ENCODE measurements at places on chromosomes 13 and 19. TPM values are rescaled to one million over a fixed set of nuclear protein-coding genes. Genes with fewer than 3 reads are reported as not detected.

- DNase-seq: no peak
Observed at GRCh38 chr13:23323946-23324709, 109.4 kb downstream of the SACS start.

DNA sequence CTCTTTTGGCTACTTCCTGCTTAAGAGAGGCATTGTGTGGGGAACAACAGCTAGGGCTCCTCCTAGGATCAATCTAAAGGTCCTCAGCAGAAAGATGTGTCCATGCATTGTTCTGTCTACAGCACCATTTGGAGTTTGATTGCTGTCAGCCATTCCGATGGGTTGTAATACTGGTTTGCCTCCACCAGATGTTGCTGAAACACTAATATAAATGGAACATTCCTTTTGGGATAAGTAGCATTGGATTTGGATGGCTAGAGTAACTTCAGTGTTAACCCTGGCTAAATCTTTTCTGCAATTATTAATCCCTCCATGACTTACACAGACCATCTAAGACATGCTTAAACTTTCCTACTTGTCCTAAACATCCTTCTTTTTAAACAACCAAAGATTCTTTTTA, 104.2 kb downstream of the TDRD3 start:
- DNase-seq: no peak

- DNase-seq: no peak
Observed at GRCh38 chr13:34722922-34723321, 219.1 kb upstream of the NBEA start.

DNA sequence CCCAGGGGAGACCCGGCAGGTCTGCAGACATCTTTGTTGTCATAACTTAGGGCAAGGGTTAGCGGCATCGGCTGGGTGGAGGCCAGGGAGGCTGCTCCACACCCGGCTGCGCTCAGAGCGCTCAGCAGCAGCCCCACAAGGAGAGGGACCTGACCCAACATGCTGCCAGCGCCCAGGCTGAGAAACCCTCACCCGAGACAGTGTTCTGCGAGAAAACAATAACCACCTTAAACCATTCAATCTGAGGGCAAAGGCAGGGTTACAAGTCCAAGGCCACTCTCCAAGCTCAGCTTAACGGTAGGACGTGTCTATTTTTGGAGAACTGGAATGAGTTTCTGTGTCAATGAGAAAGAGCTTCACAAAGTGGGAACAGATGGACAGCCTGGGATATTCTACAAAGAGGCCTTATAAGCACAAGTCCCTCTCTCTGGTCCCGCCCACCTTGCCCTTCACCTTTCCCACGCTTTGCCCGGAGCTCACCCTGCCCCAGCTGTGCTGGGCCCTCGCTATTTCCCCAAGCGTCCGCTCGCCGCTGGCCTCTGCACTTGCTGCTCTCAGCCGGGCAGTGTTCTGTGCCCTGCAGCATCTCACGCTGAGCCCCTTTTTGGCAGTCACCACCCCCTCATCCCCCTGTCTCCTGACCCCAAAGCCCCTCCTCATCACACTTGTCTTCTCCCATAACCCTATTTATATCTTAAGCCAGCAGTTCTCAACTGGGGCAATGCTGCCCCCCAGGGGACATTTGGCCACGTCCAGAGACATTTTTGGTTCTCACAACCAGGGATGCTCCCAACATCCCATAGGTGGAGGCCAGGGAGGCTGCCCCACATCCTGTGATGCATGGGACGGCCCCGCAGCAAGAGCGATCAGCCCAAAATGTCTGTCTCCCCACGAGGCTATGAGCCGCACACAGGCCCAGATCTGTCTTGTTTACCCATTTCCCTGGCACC, 17.6 kb downstream of the PPP1R12C start:
- no peak for DNase-seq

- DNase-seq: peak; percentile 40
Observed at GRCh38 chr19:5719274-5719960, 529 bp downstream of the LONP1 start.

DNA sequence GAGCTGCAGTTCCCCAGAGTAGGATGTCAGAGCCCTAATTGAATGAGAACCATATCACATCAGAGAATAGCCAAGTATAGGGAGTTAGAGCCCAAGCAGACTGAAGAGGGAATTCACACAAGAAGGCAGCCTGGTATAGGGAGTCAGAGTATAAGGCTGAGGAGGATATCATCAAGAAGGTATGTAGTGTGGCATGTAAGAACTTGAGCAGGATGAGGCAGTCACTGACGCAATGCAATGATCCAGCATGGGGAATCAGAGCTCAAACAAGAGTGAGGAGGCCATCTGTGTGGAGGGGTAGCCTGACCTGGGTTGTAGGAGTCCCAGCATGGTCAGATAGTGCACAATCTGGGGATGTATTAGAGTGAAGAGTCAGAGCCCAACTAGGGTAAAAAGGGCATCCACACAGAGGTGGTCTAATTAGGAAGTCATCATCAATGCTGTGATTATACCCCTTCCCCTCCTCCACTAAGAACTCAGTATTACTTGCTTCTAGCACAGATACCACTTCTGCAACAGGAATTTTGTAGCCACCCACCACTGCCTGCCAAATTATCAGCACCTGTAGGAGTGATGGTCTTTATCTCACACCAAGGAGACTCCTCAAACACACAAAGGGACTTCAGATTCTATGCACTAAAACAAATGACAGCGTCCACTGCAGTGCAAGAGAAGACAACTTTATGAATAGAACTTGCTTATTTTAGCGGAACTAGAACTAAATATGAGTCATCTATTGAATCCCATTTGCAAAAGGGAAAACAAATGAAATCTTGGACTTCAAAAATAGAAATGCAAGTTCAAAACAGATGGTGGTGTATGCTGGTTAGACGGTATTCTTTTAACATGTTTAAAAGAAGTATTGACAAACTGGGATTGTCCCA, 107.2 kb downstream of the FNDC3A start:
- DNase-seq: peak; percentile 47

DNA sequence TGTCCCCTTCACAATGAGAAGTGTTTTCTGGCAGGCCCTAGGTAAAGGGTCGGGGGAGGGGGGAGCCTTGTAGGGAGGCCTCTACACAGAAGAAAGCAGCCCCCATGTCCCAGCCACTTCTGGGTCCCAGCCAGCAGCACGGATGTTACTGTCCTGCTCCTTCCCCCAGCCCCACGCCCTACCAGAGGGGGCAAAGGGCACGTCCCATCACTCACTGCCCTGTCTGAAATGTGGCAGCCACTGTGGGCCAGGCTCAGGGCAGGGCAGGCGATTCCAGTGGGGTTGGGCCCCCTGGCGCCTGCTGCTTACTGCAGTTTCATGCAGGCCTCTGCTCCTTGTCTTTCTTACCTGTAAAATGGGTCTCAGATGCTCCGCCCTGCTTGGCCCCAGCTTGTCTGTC, 6.1 kb upstream of the SLC25A42 start:
- DNase-seq: no peak

GRCh38 chr13:75437582-75438318, 44.2 kb downstream of the TBC1D4 start:
- DNase-seq: peak; percentile 38

GRCh38 chr13:112893570-112894422, 75.2 kb upstream of the MCF2L start:
- DNase-seq: peak; percentile 6

- peak; percentile 45 for DNase-seq
Observed at GRCh38 chr13:48801255-48801654, 147.5 kb downstream of the CYSLTR2 start.

GRCh38 chr13:106836186-106836802, 268.4 kb upstream of the ARGLU1 start:
- DNase-seq: no peak

GRCh38 chr13:25905611-25906010, 146.2 kb downstream of the SHISA2 start:
- DNase-seq: no peak

DNA sequence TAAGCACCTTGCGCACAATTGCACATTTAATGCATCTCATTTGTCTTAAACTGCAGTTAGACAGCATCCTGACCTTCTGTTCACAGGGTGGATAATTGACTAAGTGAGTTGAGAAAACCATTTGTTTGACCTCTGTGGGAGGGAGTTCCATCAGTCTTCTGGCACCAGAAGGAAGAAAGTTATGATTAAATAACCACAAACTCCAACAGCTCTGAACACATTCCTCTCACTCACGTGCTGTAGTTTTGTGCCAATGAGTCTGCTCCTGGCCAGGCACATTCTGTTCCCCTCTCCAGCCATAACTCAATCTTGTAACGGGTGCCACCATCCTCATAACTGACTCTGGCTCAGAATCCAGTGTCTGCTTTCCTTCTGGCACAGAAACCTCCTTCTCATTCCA, 817.2 kb downstream of the SLITRK1 start:
- DNase-seq: peak; percentile 96

GRCh38 chr19:16095071-16095571, 16.6 kb upstream of the RAB8A start:
- DNase-seq: no peak

DNA sequence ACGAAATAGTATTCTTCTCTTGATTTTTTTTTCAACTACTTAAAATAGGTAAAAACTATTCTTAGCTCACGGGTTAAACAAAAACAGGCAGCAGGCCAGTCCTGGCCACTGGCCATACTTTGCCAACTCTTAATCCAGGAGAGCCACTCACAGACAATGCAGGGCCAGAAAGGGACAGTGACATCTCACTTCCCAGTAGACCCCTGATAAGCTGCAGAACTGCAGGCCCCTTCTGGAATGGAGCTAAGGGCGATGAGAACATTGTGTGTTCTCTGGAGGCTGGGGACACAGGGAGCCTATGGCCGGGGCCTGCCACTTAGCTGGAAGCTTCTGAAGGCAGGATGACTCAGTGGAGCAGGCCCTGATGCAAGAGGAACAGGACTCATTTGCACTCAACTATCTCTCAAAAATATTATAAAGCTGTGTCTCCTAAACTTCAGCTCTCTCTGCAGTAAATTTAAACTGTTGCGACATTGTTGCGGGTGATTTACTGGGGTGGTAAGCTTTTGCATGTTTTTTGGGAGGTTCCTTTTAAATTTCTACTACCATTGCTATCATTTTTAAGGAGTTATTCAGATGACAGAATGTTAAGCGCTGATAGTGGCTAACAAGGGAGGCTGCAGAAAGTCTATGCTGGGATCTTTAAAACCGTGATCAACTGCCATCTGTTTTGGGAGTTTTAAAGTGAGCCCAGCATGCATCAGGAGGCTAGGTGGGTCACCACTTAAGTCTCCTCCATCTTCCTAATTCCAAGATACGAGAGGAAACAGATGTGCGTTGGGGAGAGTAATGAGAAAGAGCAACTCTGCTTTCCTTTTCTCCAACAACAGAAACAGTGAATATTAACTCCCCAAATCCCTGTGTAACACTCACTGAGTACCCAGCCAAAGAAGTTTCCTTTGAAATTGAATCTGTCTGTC, 33.2 kb upstream of the KATNAL1 start:
- peak; percentile 95 for DNase-seq

DNA sequence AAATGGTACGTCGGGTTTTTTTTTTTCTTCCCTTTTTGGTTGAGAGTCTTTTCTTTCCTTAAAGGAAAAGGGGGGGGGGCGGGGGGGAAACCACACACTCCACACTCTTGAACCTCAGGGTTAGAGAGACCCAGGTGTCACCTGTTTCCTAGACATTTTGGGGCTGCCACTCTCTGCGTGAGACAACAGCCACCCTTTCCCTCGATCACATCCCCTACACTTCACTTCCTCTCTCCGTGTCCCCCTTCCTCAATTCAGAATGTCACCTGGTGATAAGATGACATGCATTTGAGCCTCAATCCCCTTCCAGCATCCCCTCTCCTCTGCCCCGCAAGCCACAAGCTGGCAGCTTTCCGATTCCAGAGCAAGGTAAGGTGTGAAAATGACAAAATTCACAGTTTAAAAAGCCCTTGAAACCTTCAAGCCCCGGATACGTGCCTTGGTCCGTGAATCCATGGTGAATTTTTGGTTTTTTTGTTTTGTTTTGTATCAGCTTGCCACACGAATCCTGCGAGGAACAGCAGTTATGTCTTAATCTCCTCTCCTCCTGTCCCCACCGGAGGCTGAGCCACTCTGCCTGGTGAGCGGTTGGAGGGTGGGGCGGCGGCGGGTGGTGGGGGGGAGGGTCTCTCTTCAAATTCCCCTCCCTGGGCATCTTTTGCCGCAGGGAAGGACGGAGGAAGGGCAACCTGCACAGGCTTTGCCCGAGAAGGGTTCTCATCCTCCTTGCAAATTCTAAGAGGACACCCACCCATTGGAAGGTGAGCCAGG, 4.2 kb downstream of the PTPRS start:
- DNase-seq: no peak

DNA sequence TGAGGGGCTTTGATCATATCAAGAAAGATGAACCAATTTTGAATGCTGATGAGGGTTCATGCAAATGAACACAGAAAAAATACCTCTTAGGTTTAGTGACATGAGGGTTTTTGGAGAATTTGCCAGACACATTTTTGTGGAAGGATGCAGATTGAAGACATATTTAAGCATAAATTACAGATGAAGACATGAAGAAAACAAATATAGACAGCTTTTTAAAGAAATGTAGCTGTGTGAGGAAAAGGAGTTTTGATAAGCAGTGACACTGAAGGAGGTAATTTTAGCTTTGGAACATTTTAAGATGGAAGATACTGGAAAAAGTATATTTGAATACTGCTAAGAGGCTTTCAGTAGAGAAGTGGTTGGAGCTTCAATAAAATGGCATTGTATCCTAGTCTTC, 810.8 kb upstream of the GPC6 start:
- no peak for DNase-seq

GRCh38 chr13:26599403-26599802, 41.9 kb downstream of the WASF3 start:
- DNase-seq: peak; percentile 11

The AMH gene
- total RNA-seq: 1.8 TPM

The ATP4B gene
- total RNA-seq: not detected

The CLEC17A gene
- 0.09 TPM for total RNA-seq

The ZNF850 gene
- 5.4 TPM for total RNA-seq

All from fibroblast of the aortic adventitia (primary cell).